CMK (cell line): ENCODE measurements at places on chromosomes 3 and 15.

DNA sequence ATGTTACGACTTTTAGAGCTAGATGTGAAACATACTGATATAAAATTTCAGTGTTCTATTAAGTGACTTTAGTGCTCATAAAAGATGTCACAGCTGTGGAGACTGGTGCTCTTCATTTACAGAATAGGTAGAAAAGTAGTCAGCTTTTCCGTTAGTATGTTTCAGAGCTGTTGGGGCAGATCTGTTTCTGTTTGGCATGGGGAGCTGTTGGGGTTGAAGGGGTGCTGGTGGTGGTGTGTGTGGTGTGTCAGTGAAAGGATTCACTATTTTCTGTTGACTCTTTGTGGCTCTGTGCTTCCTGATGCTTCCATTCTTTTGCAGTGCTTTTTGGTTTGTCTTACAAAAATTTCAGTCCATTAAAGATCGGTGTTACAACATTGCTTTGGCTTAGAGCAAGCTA, 3.2 kb downstream of the UBE2E2 start:
- no peak for DNase-seq

GRCh38 chr15:78343276-78344060, 3.3 kb downstream of the CRABP1 start:
- DNase-seq: no peak

DNA sequence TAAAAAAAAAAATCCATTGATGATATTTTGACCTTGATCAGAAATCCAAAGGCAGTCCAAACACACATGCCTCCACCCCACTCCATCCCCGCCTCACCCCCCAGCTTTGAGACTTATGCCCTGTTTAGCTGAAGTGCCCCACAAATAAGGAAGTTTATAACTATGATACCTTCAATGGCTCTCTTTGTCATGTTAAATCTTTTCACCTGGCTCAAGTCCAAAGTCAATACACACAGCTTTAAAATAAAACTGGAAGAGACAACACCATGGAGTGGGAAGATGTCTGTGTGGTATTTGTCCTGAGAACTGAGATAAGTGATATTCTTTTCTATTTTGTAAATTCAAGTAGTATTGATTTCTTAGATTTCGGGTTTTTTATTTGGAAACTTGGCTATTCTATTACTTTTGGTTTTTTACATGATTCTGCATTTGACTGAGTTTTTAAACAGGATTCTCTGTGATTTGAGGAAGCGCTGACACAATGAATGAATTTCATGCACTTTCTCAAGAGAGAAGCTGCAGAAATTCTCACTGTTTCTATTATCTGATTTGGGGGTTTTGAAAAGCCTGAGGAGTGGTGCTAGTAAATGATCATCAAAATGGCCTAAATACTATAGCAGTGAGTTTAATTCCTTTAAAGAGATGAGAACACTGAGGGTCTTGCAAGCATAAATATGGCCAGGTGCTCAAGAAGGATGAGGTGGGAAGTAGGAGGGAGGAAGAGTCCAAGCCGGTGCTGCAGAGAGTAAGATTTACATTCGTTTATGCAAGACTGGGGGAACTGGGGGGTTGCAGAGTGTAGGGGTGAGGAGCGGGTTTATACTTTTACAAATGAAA, 5.2 kb downstream of the FOXB1 start:
- DNase-seq: no peak

DNA sequence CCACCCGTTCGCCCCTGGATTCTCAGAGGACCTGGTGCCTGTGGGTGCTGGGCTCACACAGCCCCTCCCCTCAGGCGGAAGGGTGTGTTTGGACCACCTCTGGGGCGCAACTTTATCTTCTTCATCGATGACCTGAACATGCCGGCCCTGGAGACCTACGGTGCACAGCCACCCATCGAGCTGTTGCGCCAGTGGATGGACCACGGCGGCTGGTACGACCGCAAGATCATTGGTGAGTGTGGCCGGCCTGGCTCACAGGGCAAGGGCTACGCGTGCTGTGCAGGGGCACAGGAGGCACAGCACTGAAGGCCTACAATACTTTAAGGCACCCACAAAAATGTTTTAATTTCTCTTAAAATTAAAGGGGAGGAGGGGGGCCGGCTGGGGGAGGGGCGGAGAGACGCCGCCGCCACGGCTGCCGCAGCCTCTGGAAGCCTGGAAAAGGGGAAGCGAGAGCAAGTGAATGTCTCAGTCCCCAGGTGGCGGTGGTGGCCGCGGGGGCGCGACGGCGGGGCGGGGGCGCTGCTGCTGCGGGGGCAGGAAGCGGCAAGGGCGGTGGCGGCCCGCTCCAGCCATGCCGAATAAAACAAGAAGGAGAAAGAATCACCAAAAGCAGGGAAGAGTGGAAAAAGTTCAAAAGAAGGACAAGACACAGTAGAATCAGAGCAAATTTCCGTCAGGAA, 56.8 kb downstream of the DNAH1 start:
- DNase-seq: peak; percentile 49

- no peak for DNase-seq
These were observed 27.9 kb downstream of the FILIP1L start for GRCh38 chr3:100086401-100086800.

DNA sequence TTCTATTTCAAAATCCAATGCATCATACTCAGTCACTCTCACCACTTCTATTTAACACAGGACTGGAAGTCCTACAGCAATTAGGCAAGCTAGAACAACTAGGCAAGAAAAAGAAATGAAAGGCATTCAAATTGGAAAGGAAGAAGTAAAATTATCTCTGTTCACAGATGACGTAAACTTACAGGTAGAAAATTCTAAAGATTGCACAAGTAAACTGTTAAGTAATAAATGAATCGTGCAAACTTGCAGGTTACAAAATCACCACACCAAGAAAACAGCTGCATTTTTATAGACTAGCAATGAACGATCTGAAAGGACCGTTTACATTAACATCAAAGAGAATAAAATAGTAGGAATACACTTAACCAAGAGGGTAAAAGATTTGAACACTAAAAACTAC, 36.2 kb downstream of the CHST2 start:
- no peak for DNase-seq

- no peak for DNase-seq
These were observed 62.7 kb downstream of the EXOG start for GRCh38 chr3:38558864-38559263.

DNA sequence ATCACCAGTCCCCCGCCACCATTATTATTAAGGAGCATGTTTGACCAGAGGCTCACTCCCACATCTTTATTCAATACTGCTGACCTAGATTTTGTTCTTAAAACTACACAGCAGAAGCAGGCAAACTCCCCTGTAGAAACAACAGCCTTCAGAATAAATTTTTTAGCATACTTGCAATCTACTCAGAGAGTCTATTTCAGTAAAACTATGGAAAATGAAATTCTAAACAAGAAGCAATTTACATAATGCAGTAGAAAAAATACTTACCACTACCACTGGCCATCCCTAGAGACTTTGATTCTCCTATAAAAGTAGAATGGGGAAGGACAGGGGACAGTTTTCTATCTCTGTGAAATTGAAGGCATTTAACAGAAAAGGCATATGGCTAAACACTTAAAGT, 76.0 kb downstream of the MAP4 start:
- DNase-seq: no peak

- no peak for DNase-seq
These were observed 193.9 kb upstream of the UBE2E1 start for GRCh38 chr3:23611737-23612295.

DNA sequence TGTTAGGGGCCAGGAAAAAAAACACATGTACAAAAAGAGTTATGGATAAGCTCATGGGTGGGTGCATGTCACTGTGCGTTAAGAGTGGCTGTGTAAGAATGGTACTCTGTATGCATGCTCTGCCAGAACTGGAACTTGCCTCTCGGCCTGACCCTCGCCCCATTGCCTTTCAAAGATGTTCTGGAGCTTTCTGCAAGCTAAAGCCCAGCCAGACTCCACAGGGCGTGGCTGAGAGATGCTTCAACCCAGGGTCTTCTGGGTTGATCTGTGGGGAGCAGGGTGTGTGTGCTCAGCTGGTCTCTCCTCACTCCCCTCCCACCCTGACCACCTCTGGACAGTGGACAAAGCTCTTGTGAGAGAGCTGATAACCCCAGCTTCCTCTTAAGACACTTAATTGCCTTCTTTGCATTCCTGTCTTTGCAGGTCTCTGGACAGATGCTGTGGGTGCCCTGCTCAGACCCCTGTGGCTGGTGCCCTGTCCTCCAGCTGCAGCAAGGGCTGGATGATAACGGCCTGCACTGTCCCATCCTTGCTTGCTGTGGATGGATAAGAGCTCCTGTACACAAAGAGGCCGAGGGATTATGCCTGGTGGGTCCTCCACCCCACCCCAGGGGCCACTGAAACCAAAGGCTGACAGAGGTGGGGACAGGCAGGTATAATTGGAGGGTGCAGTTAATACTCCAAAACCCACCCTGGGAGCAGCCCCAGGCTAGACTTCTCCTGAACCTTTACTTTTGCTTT, 28.7 kb downstream of the ALDH1L1 start:
- no peak for DNase-seq

DNA sequence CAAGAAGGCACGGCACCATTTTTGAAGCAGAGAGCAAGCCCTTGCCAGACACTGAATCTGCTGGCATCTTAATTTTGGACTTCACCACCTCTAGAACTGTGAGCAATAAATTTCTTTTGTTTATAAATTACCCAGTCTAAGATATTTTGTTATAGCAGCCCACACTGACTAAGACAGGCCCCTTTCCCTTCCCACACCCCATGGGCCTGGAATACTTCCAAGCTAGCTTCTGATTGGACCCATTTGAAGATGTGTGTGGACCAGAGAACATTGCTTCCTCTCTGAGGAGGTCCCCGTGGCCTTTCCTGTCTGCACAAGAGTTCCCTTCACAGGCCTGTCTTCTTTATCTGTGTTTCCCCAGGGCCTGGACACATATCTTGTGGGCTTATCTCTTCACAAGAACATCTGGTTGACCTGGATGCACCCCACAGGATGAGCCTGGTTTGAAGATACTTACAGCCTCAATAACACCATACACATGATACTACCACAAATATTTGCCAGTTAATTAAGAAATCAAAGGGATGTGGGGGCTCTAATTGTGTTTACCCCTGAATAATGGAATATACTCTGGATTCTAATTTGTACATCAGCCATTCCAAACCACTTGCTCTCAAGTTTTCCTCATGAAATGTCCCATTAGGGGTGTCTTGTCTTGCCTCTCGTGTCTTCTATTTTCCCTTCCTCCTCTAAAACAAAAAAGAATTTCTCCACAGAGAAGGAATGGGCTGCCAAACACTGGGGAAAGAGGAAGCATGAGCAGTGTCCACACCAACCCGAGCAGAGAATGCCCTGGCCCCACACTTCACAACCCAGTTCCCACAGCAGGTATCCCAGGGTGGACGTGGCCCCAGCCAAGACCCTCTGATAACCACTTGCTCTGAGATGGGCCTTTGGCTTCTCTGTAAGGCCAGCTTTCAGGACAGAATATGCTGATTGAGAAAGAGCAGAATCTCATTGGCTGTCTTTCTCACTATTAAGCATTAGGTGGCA, 42.5 kb downstream of the GLB1 start:
- peak; percentile 98 for DNase-seq

DNA sequence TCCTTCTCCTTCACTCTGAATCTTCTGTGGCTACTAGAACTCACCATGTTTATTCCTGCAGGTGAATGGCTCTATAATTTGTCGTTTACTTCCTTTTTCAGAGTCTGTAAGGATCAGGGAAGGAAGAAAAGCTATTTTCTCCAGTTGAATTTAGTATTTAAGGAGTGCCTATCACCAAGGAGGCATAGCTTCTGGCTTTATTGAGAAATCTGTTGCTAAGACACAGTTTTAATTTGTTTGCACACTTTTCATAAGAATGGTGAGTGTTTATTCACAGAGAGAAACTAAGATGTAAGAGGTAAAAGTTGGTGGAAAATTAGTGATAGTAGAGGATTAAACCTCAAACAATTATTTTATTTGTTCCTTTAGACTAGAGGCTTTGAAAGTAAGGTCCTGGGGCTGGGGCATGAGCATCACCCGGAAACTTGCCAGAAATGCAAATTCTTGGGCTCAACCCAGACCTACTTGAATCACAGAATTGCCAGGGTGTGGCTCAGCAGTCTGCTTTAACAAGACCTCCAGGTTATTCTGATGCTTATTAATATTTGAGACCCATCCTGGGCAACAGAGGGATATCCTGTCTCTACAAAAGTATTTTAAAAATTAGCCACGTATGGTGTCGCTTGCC, 461.3 kb downstream of the AGBL1 start:
- DNase-seq: no peak

DNA sequence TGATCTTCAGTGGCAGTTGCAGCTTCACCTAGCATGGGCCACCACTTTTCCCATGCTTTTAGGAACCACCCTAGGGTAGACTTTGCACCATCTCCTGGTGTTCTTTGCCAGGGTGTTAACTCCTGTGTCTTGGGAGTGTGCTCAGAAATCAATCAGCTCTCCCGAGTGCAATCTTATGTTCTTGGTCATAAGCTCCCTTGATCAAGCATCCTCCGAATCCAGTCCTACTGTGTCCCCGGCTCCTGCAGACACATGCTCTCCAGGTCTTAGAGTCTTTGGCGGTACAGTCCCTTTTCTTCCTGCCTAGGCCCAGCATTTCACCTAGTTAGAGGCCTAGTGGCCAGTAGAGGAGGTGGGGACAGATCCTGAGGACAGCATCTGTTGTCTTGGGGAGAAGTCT, 74.7 kb upstream of the SYN2 start:
- no peak for DNase-seq

DNA sequence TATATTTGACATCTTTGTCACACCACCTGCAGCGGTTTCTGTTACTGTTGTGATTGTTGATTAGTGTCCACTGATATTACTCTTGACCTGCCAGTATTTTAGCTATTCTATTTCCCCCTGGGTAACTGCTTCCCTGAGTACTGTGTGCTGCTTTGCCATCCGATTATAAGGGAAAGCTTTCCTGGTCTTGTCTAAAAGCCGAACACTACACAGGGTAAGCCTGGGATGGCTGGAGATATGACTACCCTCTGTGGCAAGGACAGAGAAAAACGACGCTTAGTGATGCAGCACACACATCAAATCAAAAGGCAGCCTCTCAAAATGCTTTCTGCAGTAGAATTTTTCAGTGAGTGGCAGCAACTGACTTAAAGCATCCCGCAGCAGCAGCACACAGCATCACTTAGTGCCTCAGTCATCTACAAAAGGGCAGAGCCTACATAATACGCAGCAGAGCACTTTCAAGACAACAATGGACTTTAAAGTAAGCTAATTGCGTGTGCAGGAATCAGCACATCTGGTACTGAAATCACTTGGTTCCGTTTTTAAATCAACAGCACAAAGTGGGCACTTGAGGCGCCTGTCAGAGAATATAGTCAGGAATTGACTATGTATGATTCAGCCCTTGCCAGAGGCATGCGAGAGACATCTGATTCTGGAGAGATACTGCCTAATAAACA, 656.3 kb upstream of the TGFBR2 start:
- no peak for DNase-seq
